D341Med (cell line): ENCODE measurements at places on chromosomes 11 and 22.

GRCh38 chr11:17876827-17877226, 136.0 kb downstream of the SERGEF start:
- no peak for DNase-seq

- DNase-seq: no peak
These were observed 247.0 kb downstream of the ST3GAL4 start for GRCh38 chr11:126602349-126602940.

DNA sequence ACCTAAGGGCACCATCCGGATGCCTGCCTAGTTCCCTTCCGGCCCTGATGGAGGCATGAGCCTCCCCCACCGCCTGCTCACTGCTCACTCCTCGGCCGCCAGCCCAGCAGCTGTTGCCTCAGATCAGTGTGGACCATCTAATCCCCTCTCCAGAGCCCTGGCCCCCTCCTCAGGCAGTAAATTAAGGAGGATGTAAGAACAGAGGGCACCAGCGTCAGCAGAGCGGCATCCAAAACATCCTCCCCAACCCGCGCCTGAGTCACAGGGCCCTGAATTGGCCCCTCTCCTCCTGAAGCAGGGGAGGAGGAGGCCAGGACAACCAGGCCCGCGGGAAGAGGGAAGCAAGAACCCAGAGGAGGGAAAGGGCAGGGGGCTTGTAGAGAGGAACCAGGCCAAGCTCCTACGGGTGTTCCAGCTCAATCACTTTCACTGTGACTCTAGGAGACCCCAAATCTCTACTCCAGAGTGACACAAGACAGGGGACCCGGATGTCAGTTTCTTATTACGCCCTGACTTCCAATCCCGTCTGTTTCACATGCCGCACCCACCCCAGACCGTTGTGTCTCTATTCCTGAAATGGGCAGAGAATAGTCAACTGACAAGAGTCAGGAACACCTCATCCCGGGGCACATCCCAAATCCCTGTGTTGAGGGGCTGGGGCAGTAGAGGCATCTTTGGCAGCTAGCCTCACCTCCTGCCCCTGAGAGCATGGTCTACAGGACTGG, 31.3 kb upstream of the MYOD1 start:
- DNase-seq: no peak

DNA sequence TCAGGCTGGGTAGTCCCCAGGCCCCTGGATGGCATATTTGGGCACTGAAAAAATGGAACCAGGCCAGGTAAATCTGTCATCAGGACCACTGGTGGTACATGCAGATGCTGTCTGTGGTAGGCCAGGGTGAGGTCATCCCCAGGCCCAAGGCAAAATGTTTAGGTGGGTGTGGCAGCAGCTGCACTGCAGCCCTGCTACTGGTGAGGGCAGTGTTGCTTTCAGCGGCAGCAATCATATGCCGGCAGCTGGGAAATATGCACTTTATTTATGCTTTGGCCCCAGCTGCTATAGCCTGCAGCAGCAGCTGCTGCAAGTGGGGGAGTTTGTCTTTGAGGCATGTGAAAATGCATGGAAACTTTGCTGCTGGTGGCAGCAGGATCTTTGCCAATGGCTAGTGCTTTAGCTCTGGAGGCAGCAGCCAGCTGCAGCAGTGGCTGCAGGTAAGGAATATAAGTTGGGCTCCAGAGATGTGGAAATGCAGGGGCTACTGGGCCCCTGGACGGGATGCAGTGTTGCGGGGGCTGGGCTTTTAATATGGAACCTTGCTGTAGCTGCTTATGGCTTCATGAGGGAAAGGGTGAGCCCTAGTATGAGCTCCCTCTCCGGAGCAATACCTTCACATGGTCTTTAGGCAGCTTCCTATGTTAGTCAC, 365.7 kb upstream of the CADM1 start:
- DNase-seq: peak; percentile 73

DNA sequence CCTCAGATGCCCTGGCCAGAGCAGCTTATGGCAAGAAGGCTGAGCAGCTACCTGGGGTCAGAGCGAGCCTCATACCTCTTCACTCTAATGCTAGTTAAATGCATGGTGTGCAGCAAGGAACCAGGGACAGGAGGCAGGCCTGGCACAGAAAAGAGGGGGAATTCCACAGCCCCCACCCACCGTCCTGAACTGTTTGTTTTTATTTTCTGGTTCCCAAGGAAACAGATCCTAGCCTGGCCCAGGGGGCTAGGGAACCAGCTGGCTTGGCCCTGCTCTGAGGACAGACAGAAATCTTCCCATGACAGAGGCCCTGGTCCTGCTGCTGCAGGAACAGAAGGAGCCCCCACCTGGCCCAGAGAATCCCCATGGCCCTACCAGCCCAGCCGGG, 40.4 kb downstream of the SLCO2B1 start:
- no peak for DNase-seq

DNA sequence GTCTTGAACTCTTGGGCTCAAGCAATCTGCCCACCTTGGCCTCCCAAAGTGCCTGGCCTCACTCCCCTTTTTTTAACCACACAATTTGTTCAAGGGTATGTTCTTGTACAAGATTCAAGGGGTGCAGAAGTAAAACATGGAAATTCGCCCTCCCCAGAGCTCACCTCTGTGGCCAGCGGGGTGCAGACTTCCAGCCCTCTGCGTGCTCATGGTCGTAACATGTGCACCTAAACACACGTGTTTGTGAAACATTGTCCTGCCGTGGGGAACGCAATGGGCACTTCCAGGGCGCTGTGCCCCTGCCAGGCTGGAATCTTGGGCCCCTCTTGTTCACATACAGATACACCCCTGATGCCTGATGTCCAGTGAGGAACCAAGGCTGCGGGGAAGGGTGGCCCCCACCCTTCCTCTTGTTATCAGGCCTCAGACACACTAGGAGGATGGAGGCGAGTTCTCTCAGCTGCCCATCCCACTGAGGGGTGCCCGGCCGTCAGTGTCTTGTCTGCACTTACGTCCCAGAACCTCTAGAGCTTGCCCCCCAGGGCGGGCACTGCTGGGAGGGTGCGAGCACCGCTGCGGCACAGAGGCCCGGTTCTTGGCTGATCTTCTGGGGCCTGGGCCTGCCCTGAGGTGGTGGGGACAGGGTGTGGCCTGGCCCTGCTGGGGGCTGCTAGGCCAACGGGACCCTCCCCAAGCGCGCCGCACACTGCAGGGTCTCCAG, 4.1 kb upstream of the EPS8L2 start:
- no peak for DNase-seq

DNA sequence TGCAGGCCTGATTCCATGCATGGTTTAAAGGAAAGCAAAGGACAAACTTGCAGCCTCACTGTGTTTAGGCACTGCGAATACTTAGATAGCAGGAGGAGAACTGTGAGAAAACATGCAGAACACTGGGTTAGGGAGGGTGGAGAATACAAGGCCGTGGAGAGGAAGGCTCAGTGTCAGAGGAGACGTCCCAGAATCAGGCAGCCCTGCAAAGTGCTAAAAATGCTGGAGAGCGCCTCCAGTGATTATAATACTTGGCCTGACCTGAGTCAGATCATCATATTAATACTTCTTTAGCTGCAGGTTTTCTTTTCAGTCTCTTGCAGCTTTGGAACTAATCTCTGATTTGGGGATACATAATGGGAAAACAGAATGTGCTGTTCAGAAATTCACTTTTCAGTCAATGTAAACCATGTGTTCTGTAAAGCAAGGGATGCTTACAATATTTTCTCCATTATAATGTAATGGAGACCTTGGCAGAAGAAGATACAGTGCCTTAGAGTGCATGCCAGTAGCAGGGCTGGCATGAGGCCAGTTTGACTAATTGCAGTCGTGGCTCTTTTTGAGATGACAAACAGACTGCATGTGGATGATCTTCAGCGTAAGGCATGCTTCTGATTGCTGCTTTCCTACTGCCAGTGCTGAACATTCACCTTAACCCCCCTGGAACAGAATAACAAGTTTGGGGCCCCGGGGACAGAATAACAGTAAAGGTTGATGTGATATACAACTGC, 16.8 kb downstream of the EXT2 start:
- DNase-seq: no peak

- no peak for DNase-seq
These were observed 22.3 kb downstream of the PATZ1 start for GRCh38 chr22:31323578-31324550.

GRCh38 chr22:31199187-31199586, 12.9 kb upstream of the LIMK2 start:
- DNase-seq: no peak

- no peak for DNase-seq
These were observed 67.2 kb upstream of the SC5D start for GRCh38 chr11:121225382-121225781.

- peak; percentile 22 for DNase-seq
These were observed 31.3 kb downstream of the RSF1 start for GRCh38 chr11:77789061-77789730.

DNA sequence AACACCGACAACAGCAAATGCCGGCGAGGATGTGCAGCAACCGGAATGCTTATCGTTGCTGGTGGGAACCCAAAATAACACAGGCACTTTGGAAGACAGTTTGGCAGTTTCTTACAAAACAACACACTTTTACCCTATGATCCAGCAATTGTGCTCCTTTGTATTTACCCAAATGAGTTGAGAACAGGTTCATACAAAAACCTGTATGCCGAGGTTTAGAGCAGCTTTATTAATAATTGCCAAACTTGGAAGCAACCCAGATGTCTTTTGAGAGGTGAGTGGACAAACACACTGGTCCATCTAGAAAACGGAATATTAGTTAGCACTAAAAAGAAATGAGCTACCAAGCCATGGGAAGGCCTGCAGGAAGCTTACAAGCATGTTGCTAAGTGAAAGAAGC, 118.9 kb downstream of the CTTN start:
- DNase-seq: no peak
